ENCODE measurements at places on chromosomes 5 and 9.

DNA sequence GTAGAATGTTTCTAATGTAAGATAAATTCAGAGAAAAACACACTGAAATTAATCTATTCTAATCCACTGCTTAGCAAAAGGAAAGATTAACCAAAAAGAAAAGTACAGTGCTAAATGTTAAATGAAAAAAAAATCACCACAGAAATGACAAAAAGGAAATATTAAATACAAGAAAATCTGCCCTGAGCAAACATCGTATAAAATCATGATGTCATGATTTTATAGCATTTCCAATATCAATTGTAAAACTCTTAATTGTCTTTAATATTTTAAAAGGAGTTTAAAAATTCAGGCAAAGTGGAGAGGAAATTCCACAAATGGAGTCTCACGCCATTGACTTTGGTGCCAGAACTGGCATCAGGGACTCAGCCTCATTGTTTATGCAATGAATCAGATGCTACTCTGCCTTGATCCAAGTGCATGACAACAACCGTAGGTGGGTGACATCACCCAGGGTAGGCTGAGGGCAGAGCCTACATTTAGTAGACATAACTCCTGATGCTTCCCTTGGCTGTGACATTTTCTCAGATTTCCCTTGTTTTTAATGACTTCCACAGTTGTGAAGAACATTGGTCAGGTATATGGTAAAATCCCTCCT lies 696.8 kb downstream of the SEMA5A start:
- DNase-seq: no peak

DNA sequence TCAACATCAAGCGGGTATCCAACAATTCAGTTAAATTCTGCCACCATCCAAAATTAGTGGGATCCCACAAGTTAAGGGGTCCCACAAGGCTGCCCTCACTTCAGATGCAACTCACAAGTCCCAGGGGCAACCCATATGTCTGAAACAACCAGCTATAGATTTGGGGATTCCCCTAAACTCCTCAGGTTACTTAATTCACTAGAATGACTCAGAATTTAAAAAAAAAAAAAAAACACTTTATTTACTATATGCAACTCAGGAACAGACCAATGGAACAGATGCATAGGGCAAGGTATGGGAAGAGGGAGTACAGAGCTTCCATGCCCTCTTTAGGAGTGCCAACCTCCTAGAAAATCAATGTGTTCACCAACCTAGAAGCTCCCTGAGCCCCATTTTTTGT lies 15.1 kb downstream of the AUH start:
- DNase-seq: no peak

DNA sequence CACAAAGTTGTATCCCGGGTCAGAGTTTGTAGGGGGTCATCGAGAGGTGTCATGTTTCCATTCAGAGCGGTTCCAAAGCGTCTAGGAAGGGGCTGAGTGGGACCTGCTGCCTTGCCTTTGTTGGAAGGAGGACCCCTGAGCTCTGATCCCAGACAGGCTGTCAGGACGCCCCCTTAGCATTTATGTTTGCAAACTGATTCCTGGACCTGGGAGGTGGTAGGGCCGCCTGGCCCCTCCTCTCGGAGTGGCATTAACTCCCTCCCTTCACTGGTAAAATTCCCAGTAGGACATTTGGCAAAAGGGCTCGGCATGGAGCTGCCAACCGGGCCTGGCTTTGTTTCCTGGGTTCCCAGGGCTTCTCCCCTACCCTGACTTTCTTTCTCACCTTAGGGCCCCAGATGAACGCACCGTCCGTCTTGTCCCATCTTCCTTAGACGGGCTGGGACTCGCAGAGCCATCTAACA lies 2.5 kb downstream of the JADE2 start:
- no peak for DNase-seq

DNA sequence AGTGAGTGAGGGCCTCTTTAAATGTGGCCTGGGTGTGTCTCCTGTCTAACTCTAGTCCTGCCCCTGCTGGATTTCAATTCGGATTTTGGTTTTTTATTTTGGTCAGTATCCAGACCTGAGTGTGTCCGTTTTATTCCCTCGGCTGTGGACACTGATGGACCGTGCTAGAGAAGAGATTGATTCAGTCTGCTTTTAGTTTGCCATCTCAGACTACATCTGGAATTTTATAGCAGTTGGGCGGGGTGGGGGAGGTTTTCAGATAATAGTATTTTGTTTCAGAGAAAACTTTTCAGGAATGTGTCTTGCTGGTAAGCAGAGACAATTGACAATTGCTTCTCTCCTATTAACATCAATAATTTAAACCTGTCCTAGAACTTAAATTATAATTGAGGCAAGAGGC lies 308.1 kb downstream of the ARHGAP26 start:
- DNase-seq: no peak

Measured in CD8-positive, alpha-beta T cell (primary cell).